ENCODE measurements at places on chromosomes 6 and 20. TPM values are rescaled to one million over a fixed set of nuclear protein-coding genes. Genes with fewer than 3 reads are reported as not detected.

DNA sequence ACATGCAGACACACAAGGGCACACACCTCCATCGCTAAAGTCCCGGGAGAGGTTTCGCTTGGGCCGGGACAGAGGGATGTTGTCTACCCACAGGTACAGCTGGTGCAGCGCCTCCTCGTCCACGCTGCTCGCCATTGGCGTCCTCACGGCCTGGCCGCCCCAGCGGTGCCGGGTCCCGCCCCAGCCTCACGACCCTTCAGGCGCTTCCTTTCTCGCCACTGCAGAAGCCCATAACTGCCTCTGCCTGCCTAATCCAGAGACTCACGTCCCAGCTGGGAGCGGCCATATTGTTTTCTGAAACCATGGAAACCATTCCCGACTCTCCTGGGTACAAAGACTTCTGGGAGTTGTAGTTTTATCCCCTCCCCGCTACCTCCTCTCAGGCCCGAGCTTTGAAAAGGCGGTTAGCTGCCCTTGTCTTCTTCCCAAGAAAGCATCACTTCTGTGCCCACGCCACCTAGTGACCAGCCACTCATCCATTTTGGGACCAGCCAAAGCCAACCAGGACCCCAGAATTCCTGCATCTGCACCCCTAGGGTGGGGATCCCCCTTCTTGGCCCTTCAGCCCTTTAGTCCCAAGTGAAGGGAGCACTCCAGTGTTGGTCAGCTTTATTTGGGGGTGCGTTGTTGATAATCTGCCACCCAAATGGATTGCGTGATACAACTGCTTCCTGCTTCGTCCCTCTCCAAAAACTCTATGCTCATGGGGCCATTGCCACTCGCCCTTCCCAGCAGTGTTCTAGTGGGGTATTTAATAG, at the start of gene SPEF1:
Gene SPEF1, minus strand, starts transcription at position 296 of the 758 bp plus-strand sequence. Its CDS starts 161 bp downstream, at position 135.
- peak; percentile 85 for DNase-seq

Gene PTK7
- 1.3 TPM for total RNA-seq

GRCh38 chr20:58459058-58459750, 56.0 kb downstream of the APCDD1L start:
- DNase-seq: no peak

Gene CCR6
- not detected for total RNA-seq

Gene CASS4
- total RNA-seq: 0.93 TPM

- no peak for DNase-seq
These were observed 65.3 kb downstream of the NRSN1 start for GRCh38 chr6:24191346-24191745.

- DNase-seq: no peak
These were observed 248.5 kb downstream of the TSHZ2 start for GRCh38 chr20:53220482-53221307.

Gene CTSZ
- total RNA-seq: 248 TPM

DNA sequence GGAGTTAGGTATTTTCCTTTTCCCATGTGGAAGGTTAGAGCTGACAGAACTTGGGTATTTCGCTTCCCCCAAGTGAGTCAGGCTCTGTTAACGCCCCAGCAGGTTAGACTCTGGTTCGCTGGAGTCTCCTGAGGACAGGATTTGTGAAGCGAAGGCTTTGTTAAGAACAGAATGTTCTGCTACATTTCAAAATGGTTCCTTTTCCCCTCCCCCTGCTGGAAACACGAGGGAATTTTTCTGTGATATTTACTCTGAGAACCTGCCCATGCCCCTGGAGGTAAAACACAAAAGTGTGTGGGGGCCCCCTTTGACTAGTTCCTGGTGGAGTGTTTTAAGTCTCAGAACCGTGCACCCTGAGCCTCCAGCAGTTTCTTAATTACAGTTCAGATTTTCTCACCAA, 731.4 kb upstream of the CITED2 start:
- DNase-seq: no peak

GRCh38 chr6:158095031-158095430, 73.0 kb downstream of the SERAC1 start:
- no peak for DNase-seq

Gene C6orf15
- total RNA-seq: not detected

Gene SIRPB2
- 0.50 TPM for total RNA-seq

- no peak for DNase-seq
These were observed 60.1 kb upstream of the MAP3K7 start for GRCh38 chr6:90646940-90647339.

All from left lobe of liver (tissue), 2 donors.